ENCODE measurements at places on chromosomes 7 and 10. TPM values are rescaled to one million over a fixed set of nuclear protein-coding genes. Genes with fewer than 3 reads are reported as not detected.

GRCh38 chr7:115844857-115845256 is 185.7 kb downstream of the TFEC start:
- peaks cover 1% of the 10 kb centered on the region for H3K36me3 ChIP-seq
- H3K4me3 ChIP-seq, result no peak overlapping the region

DNA sequence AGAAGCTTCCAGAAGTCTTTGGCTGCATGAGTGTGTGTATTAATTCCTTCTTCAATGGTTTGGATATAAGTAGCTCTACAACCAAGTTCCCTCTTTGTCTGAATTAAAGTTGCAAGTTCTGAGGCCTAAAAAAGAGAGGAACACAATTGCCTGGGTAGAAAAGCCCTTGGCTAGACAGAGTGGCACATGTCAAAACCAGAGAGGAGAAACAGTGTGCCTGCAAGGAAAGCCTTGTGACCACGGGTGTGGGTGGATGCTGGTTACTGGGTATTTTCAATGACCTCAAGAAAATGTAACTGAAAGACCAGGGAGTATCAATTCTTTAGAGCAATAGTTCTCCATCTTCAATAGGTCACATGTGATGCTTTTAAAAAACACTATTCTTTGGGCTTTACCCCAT is 148.3 kb downstream of the SVIL start:
- no peak overlapping the region for H3K27ac ChIP-seq
- no peaks in the 10 kb centered on the region for H3K27me3 ChIP-seq
- peaks cover 14% of the 10 kb centered on the region for H3K4me1 ChIP-seq
- no peak overlapping the region for H3K4me3 ChIP-seq
- DNase-seq, result no peak

Gene LIPF
- total RNA-seq, result not detected

Gene FGFR2
- total RNA-seq, result 2.9 TPM

Gene KAZALD1
- total RNA-seq, result 18.9 TPM

Gene TAS2R38
- not detected for total RNA-seq

Measured in chondrocyte (in vitro differentiated cells).